ENCODE measurements at places on chromosomes 2 and 18.

GRCh38 chr2:165196411-165196810 lies 7.4 kb downstream of the SCN3A start:
- no peak for DNase-seq

GRCh38 chr2:237256887-237257286 lies 157.1 kb downstream of the COL6A3 start:
- no peak for DNase-seq

GRCh38 chr18:76573325-76574025 lies 78.4 kb upstream of the ZNF516 start:
- no peak for DNase-seq

GRCh38 chr18:62497190-62497772 lies 25.5 kb upstream of the ZCCHC2 start:
- DNase-seq, result no peak

DNA sequence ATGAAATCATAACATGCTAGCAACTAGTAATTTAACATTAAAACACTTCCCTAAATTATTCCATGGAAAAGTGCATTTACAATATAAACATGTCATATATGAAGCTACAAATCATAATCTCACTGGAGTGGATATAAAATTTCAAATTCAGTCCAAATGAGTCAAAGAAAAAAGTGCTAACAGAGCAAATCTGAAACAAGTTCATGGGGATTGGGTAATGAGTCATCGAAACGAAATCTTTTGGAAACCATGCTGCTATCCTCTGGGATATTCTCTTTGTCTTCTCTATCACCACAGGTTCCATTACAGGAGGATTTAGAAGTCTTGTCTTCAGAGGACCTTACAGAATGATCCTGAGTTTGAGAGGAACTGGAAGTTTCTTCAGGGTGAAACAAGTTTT lies 34.1 kb downstream of the STK17B start:
- DNase-seq, result no peak

- DNase-seq, result no peak
These were observed 363.0 kb downstream of the PLCL1 start for GRCh38 chr2:198167346-198167745.

- no peak for DNase-seq
These were observed 127.4 kb downstream of the NDUFA10 start for GRCh38 chr2:239897596-239898235.

DNA sequence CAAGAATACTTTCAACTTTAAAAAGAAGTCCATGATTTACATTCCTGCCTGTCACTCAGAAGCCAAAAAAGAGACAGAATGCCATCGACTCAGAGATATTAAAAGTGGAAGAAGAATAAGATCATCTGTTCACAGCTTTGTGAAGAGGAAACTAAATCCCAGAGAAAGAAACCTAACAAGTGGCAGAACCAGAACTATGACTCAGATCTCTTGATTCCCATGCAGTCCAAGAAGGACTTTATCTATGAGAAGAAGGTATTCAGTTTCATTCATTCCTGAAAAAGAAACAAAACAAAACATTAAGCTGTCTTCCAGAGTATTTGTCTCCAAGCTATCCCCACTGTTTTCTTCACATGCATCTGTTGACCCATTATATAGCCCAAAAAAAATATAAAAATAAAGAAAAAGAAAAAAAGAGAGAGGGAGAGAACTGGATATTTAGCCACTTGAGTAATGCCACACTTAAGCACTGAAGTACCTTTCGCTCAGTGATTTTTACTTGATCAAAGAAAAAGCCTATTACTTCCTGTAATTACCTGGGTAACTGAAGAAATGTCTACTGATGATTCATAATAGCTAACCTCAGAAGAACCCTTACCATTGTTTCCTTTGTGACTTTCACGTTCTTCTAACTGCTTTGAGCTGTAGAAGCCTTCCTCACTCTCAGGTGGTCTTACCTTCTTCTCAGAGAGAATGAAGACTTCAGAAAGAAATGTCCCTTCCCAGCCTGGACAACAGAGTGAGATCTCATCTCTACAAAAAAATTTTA lies 17.7 kb upstream of the AKAIN1 start:
- no peak for DNase-seq

GRCh38 chr18:31061945-31062344 lies 19.4 kb upstream of the DSC3 start:
- DNase-seq, result no peak

Data from smooth muscle cell of the brain vasculature (primary cell).